Fibroblast of skin of right biceps (primary cell): ENCODE measurements at places on chromosomes 6 and 20.

- no peak for DNase-seq
These were observed 4.6 kb downstream of the NELFCD start for GRCh38 chr20:58985656-58986055.

GRCh38 chr20:14493408-14493807 lies 156.0 kb upstream of the FLRT3 start:
- DNase-seq, result no peak

- DNase-seq, result no peak
These were observed 223.6 kb downstream of the HIVEP2 start for GRCh38 chr6:142721215-142721920.

- no peak for DNase-seq
These were observed 9.3 kb downstream of the CDS2 start for GRCh38 chr20:5136096-5136495.

- no peak for DNase-seq
These were observed 51.8 kb upstream of the GPR31 start for GRCh38 chr6:167209577-167209975.

GRCh38 chr6:17714879-17715851 lies 8.4 kb upstream of the NUP153 start:
- DNase-seq, result peak; percentile 95

GRCh38 chr20:13852306-13852705 lies 67.5 kb downstream of the NDUFAF5 start:
- peak; percentile 29 for DNase-seq

DNA sequence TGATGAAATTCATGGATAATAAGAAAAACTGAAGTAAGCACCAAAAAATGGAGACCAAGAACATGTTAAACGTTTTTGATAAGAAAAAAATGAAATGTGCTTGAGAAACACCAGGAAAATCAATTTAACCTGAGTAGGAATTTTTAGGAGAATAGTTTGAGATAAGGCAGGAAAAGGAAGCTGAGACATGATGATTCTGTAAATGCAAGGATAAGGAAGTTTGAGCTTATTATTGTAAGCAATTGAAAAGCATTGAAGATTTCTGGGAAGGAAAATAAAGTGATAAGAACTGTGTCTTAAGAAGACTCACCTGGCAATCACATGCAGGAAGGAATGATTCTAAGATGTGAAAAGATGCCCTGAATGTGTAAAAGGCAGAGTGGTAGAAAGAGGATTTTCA lies 66.6 kb downstream of the ALDH8A1 start:
- no peak for DNase-seq
